Gastroesophageal sphincter (tissue), 4 donors: ENCODE measurements at places on chromosomes 12 and 14. TPM values are rescaled to one million over a fixed set of nuclear protein-coding genes. Genes with fewer than 3 reads are reported as not detected.

The TCTN1 gene
- 29.3 TPM for total RNA-seq

The CD163 gene
- 76.0 TPM for total RNA-seq

The L3HYPDH gene
- total RNA-seq, result 37.7 TPM

The KLRB1 gene
- total RNA-seq, result not detected

DNA sequence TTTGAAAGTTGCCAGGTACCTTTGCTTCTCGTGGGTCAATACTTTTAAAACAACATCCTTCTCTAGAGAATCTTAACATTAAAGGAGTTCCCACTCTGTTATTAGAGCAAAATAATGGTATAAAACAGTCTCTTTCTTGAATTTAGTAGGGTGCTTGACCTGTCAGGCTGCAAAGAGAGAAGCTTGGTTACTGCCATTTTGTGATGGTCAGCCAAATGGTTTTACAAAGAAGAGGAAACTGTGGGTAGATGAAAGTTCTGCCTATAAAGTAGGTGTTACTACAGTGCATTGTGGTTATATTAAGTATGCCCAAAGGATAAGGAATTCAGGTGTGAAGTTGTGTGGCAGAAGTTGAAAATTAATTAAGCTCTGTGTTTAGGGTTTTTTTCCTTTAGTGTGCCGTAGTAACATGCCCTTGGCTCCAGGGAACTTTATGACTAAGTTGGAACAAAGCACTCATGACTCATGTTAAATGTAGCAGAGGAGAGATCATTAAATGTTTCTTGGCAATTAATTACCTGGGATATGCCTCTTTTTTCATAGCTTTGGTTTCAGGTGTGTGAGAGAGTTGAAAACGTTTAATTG is 354.0 kb upstream of the KITLG start:
- ATAC-seq, result no peak

DNA sequence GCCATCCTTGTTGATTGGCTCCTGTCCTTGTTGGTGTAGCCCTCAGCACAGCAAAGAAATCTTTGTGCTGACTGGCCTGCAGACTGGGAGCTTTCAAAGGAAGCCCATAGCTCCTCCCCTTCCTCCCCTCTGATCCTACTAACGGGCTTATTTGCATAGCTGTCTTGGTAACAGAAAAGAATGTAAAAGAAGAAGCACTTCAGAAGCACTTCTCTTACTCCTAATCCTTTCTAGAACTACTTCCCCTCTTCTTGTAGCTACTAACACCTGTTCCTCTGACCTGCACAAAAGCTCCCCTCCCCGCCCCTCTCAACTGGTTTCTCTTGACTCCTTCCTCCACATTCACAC is 14.3 kb upstream of the RIC8B start:
- peak; percentile 38 for ATAC-seq

GRCh38 chr14:76872796-76873432 is 46.7 kb downstream of the LRRC74A start:
- ATAC-seq, result peak; percentile 46

DNA sequence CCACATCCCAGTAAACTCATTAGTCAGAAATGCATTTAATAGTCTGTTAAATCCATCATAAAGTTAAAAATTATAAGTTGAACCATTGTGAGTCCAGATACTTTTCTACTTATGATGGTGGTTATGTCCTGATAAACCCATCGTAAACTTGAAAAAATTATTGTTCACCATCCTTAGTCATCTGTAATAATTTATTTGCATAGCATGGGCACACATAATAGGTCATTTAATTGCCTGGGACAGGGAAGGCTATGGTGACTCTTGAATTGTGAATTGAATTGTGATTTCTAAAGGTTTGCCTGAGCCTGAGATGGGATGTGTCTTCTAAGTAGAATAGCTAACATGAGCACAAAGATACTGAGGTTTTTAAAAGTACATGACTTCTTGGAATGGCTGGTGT is 21.5 kb downstream of the ZDHHC17 start:
- ATAC-seq, result no peak
